NAMALWA (cell line): ENCODE measurements at places on chromosomes 3 and 15.

GRCh38 chr3:55876560-55876959, 389.5 kb upstream of the WNT5A start:
- DNase-seq, result no peak

GRCh38 chr3:73917643-73918042, 292.9 kb upstream of the PDZRN3 start:
- no peak for DNase-seq

GRCh38 chr15:73190189-73190601, 137.9 kb downstream of the NEO1 start:
- DNase-seq, result no peak

GRCh38 chr3:190097617-190098016, 23.1 kb downstream of the P3H2 start:
- no peak for DNase-seq

DNA sequence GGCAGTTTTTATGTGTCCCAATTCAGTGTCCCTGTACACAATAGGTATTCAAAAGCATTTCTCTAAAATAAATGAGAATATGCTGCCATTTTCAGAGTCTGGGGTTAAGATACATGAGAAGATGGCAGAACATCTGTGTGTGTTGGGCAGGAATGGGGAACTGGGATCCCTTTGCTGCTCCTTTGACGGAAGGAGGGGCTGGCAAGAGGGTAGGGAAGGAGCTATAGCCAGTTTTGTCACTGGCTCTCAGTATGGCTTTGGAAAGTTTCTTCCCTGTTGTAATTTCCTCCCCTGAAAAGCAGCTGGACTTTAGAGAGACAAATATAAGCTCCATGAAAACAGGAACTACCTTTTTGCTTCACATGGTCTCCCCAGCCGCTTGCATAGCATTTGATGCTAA, 137.5 kb upstream of the PRR23C start:
- no peak for DNase-seq

GRCh38 chr3:89165636-89166263, 58.3 kb downstream of the EPHA3 start:
- DNase-seq, result no peak

DNA sequence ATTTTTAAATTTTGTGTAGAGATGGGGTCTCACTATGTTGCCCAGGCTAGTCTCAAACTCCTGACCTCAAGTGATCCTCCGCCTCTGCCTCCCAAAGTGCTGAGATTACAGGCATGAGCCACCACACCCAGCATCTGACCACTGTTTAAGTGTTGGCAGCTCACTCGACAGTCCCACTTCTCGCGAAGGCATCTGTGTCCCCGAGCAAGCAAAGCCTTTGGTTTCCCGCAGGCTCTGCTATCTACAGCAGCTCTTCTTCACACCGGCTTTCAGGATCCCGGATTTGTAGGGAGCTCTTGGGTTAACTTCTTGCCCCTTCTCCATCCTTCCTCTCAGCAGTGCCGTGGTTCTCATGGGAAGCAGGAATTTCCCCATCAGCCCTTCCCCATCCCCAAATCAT, 240.9 kb downstream of the VPS13C start:
- no peak for DNase-seq

DNA sequence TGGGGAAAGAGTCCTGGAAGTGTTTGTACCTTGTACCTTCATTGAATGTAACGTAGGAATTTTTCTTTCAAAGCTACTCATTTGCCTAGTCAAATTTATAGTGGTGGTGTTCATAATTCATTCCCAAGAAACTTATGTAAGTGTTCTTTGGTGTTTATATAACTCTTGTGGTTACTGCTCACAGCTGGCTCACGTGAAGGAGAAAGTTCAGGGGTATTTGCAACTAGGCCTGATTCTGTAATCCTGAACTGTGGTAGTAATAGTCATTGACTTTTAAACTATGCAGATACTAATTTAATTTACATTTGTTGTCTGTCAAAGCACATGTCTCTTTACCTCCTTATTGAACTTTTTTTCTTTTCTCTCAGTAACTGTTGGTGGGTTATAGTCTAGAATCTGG, 50.5 kb upstream of the TEX264 start:
- DNase-seq, result no peak

DNA sequence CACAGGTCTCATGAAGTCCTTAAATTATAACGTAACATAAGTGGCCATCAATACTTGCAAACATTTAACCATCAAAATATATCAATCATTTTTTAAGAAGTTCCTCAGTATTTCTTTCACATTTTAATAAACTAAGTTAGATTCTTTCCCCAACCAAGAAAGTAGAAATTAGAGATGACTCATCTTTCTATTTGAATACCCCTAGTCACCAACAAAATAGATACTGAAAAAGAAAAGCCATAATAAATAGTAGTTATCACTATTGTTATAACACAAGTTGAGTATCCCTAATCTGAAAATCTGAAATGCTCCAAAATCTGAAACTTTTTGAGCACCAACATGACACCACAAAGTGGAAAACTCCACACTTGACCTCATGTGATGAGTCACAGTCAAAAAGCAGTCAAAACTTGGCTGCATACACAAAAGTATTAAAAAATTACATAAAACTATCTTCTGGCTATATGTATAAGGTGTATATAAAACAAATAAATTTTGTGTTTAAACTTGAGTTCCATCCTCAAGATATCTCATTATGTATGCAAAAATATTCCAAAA, 3.7 kb downstream of the SHQ1 start:
- no peak for DNase-seq

GRCh38 chr15:45544266-45545023, 21.9 kb upstream of the SLC30A4 start:
- peak; percentile 19 for DNase-seq

DNA sequence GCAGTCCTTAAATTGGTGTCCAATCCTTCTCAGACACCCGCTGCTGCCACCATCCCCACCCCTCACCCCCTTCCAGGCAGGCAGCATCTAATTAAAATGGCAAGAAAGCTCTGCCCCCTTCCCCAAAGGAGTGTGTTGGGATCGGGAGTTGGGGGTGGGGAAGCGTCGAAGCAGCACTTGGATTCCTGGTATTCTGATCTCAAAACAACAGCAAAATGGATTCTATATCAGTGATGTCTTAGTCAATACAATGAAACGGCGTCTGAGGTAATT, 1.4 kb downstream of the TNIK start:
- no peak for DNase-seq

DNA sequence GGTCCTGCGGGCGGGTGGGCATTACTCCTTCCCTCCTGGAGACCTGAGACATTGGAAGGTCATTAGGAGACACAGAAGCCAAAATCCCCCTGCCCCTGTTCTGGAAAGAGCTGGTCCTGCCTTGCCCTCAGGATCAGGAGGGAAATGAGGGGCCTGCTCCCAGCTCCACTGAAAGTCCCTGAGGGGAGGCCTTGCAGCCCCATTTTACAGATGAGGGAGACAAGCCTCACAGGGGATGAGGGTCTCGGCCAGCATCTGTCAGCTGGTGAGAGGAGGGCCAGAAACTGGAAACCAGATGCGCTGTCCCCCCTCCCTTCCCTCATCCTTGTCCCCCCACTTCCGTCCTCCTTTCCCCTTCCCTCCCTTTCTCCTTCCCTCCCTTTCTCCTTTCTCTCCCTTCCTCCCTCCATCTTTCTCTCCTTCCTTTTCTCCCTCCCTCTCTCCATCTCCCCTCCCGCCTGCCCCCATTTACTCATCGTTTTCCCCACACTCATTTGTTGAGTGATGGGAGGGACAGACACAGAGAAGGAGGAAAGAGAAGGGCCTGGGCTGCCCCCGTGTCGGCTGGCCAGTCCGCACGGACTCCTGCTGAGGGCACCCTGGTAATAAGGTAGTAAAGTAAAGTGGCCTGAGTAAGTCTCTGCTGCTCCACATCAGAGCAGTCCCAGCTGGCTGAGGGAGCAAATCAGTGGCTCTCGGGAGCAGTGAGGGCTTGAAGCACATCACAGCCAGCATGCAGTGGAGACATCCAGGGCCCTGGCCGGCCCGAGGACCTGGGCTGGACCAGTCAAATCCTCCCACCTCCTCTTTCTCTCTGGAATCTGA, 112.4 kb upstream of the ALDH1A3 start:
- DNase-seq, result no peak

DNA sequence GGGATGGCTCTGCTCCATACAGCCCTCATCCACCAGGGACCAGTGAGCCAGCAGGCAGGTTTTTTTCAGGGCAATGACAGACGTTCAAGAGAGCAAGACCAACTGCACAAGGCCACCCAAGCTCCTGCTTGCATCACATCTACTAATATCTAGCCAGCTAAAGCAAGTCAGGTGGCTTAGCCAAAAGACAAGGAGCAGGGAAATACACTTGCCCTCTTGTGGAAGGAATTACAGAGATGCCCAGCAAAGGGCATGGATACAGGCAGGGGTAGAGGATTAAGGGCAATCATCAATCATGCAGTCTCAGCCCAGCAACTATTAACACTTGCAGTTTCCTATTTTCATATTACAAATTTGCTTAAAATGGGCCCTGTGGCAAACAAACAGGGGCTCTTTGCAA, 81.5 kb upstream of the NTRK3 start:
- DNase-seq, result no peak

GRCh38 chr3:128910006-128910405, 30.6 kb downstream of the ACAD9 start:
- DNase-seq, result no peak

- no peak for DNase-seq
Measured at GRCh38 chr3:151891721-151892120, 18.3 kb downstream of the SUCNR1 start.

DNA sequence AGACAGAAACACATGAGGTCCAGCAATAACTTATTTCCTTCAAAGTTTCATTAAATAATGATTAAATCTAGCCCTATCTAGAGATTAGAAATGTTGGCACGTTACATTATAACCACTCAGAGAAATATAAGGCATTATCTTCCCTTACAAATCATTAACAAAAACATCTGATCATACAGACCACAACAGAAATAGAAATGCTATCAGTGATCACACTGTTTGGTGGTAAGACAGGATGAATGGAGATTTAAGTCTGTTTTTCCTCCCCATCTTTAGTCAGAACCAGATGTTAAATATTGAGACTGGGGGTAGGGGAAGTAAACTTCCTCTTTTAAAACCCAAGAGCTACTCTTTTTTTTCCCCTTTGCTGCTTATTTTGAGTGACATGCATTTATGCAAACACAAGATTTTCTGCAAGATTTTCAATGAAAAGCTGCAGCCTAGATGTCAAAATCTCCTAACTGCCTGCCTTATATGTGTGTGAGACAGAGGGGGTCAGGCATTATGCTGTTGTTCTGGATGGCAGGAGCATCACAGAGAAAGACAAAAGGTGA, 70.4 kb downstream of the CBLB start:
- DNase-seq, result peak; percentile 92

DNA sequence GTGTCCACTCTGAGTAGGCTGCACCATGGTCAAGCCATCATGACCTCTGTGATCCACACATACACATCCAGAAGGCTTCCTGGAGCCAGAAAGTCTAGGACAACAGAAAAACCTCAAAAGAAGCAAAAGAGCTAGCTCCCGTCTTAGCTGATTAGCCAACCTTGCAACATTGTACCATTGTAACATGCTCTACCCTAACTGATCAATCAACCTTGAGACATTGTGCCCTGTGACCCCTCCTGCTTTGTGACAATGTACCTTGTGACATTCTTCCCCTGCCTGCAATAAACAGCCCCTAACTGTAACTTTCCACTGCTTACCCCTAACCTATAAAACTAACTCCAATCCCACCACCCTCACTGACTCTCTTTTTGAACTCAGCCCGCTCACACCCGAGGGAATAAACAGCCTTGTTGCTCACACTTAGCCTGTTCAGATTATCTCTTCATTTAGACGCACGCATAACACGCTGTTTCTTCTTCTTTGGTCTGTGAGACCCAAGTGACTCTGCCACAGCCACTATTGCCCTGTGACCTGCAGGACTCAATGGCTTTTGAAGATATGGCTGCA, 1104.6 kb downstream of the OTOL1 start:
- no peak for DNase-seq

- DNase-seq, result peak; percentile 71
Measured at GRCh38 chr15:74793135-74794028, 11.5 kb downstream of the CSK start.

GRCh38 chr3:39637807-39638206, 170.3 kb downstream of the MOBP start:
- peak; percentile 36 for DNase-seq
